ENCODE measurements at places on chromosomes 11 and 22. TPM values are rescaled to one million over a fixed set of nuclear protein-coding genes. Genes with fewer than 3 reads are reported as not detected.
A peak's percentile ranks its signal among the peaks of the same experiment; 100 is the strongest.

- no peaks in the 10 kb centered on the region for H3K36me3 ChIP-seq
- peaks cover 15% of the 10 kb centered on the region for H3K4me1 ChIP-seq
- no peak overlapping the region for H3K27ac ChIP-seq
- no peak for DNase-seq
- H3K4me3 ChIP-seq, result no peak overlapping the region
Measured at GRCh38 chr11:93512949-93513667, 30.1 kb downstream of the SMCO4 start.

DNA sequence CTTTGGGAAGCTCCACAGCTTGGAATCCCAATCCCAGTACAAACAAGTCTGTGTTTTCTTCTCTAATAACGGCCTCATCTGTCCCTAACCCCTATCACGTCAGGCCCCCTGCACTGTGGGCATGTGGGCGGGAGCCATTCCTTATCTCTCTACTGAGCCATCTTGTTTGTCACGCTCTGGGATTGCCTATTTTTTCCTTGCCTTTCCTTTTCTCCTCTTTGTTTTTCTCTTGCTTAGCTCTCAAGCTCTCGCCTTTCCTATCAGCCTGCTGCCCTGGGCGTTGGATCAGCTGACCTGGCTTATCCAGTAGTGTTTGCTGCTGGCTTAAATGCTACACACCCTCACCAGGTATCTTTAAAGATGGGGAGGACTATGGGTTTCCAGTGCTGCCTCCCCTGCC lies 35.8 kb downstream of the ARHGAP1 start:
- no peaks in the 10 kb centered on the region for H3K36me3 ChIP-seq
- H3K4me3 ChIP-seq, result no peak overlapping the region
- H3K27ac ChIP-seq, result no peak overlapping the region
- no peak for DNase-seq

DNA sequence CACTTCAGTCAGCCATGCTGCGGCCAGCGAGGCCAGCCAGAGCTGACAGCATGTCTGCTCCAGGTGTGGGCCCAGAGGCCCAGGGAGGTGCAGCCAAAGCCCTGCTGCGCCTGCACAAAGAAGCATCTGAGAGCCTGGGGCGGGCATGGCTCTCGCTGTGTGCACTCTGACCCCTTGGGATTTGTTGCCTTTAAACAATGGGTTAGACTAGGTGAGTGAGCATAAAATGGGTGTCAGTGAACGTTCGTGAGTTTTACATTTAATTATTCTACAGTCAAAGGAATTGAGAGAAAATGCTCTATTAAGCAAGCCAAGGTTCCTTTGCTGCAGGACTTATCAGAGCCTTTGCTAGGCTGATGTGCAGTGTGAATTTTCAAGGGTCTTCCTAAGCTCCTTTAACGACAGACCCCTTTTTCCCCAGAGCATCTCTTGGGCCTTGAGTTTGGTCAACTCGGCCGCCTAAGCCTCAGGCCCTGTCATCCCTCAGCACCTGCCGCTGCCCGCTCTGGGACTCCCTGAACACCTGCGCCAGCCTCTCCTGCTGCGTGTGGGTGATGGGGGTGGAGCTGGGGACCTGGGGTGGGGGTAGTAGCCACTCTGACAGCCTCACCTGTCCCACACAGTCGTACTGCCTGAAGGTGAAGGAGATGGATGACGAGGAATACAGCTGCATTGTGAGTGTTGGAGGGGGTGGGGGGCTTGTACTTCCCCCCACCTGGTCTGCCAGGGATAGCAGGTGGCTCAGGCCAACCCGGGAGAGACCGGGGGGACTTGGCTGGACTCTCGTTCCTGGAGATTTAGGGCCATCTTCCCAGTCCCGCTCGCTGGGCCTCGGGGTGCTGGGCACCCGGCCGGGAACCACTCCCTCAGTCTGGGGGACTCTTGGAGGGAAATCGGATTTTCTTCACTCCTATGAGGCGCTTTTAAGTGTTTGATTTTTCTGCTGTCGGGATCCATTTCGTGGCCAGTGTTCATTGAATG lies 10.5 kb downstream of the SLC16A8 start:
- peaks cover 44% of the 10 kb centered on the region for H3K36me3 ChIP-seq
- no peak overlapping the region for H3K27ac ChIP-seq
- no peaks in the 10 kb centered on the region for H3K27me3 ChIP-seq
- no peaks in the 10 kb centered on the region for H3K4me1 ChIP-seq

- DNase-seq, result no peak
- H3K4me3 ChIP-seq, result no peak overlapping the region
- H3K27ac ChIP-seq, result no peak overlapping the region
- no peaks in the 10 kb centered on the region for H3K27me3 ChIP-seq
- peaks cover 25% of the 10 kb centered on the region for H3K4me1 ChIP-seq
Measured at GRCh38 chr11:46009647-46010046, 87.2 kb downstream of the LARGE2 start.

Gene OR10G7
- polyA plus RNA-seq, result not detected

DNA sequence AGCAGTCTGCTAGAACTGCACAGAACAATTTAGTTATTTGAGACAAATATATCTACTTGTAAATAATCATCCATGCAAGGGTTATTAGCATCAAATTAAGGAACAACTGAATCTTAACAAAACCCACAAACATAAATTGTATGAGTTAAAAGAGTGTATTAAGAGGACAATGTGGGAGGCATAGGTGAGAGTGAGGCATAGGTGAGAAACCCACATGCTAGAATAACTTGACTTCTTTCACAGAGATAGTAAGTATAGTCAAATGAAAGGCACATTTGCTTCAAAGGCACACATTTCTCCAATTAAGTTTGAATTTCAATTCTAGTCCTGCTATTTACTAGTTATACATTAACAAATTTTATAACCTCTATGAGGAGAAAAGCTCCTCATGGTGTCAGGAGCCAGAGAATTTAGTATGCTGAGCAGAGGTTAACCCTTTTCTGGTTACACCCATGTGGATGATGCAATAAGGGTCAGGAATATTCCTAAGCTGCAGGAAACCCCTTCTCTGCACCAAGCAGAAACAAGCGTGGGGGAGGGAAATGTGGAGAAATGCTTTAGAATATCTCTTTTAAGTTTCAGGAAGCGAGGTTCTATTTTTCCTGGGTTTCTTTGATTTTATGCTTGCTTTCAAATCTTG lies 264.2 kb downstream of the GRM5 start:
- H3K4me3 ChIP-seq, result no peak overlapping the region
- no peaks in the 10 kb centered on the region for H3K27me3 ChIP-seq
- H3K36me3 ChIP-seq, result no peaks in the 10 kb centered on the region
- no peaks in the 10 kb centered on the region for H3K4me1 ChIP-seq
- H3K27ac ChIP-seq, result no peak overlapping the region

DNA sequence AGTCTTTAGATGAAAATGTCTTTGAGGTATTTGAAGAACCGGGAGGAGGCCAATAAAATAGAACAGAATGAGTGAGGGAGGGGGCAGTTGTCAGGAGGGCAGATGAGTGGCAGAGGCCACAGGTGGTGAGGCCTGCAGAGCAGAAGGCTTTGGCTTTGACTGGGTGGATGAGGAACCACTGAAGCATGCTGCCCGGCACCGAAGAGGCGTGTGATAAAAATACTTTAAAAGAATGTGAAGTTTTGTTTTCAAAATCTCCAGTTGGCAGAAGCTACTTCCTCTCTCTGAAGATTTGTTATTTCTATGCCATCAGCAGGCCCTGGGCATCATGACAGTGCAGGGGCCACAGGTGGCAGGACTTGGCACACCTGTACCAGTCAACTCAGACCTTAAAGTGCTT lies 6.3 kb downstream of the MS4A12 start:
- no peaks in the 10 kb centered on the region for H3K4me1 ChIP-seq
- no peak overlapping the region for H3K27ac ChIP-seq
- H3K4me3 ChIP-seq, result no peak overlapping the region
- no peak for DNase-seq
- H3K27me3 ChIP-seq, result no peaks in the 10 kb centered on the region
- no peaks in the 10 kb centered on the region for H3K36me3 ChIP-seq

GRCh38 chr22:43830931-43831560 lies 18.9 kb upstream of the EFCAB6 start:
- no peaks in the 10 kb centered on the region for H3K4me1 ChIP-seq
- H3K27ac ChIP-seq, result no peak overlapping the region
- H3K36me3 ChIP-seq, result no peaks in the 10 kb centered on the region
- H3K27me3 ChIP-seq, result no peaks in the 10 kb centered on the region
- no peak for DNase-seq

DNA sequence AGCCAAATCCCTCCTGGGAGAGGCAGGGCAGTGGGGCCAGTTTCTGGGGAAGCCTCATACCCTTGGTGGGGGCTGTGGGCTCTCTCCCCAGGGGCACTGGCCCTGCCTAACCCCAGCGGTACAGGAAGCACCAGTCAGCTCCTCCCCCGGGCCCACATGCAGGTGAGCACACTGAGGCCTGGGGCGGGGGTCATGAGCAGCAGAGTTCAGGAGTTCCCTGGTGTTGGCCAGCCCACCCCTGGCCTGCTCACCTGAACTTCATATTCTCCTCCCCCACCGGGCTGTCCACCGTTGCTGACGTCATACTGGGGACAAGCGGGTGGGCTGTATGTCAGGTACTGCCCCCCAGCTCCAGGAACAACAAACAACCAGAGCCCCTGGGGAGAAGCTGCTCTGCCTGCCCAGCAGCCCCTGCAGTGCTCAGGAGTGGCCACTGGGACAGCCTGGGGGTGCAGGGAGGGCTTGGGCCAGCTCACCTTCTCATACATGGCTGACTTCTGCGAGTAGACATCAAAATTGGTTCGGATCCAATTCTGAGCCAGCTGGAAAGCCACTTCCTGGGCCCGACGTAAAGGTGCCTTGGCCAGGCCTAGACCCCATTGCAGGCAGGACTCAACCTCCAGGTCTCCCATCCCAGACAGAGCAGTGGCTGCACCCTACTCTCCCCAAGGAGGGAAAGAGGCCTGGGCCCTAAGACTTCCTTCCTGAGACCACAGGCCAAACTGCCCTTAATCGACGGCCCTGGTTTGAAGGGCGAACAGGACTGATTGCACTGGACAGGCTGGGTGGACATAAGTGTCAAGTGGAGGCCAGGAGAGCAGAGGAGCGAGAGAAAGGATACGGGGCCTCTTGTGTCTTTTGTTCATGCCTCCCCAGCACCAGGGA lies 20.8 kb downstream of the TREH start:
- H3K27me3 ChIP-seq, result no peaks in the 10 kb centered on the region
- no peak overlapping the region for H3K4me3 ChIP-seq
- peaks cover 35% of the 10 kb centered on the region for H3K36me3 ChIP-seq
- H3K27ac ChIP-seq, result no peak overlapping the region

DNA sequence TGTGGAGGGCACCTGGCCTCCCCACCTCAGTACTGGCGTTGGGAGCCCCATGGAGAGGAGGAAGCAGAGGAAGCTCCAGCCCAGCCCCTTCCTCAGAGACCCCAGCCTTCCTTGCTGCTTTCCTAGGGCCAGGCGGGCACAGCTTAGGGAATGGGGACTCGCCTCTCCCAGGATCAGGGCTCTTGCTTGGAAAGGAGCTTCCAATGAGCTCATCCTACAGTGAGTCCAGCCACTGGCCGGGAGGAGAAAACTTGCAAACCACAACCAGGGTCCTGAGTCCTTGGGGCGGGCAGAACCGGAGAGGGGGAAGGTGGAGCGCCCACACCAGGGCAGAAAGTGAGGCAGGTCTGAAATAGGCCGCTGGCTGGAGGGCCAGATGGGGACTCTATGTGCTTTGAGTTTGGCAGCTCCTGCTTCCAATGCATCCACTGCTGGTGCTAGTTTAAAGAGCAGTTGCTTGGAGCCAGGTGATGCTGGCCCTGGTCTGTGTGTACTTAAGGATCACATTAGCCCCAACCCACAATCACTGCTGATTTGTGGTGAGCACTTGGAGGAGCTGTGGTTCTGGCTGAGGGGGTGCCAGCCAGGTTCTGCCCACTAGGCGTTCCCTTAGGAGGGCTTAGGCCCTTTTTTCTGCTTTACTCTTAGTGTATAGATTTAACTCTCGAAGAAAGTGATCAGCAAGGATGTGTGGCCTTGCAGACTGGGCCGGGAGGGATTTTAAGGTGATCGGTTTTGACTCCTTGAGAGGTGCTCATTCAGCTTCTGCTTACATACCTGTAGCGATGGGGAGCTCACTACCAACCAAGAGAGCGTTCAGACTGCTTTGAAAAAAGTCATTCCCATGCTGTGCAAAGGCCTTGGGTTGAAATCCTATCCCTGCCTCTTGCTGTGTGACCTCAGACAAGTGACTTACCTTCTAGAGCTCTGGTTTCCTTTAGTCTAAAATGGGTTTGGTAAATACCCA lies 81.9 kb downstream of the TP53I11 start:
- H3K4me1 ChIP-seq, result peaks cover 11% of the 10 kb centered on the region
- no peak overlapping the region for H3K27ac ChIP-seq
- H3K36me3 ChIP-seq, result no peaks in the 10 kb centered on the region
- H3K4me3 ChIP-seq, result no peak overlapping the region
- no peak for DNase-seq

DNA sequence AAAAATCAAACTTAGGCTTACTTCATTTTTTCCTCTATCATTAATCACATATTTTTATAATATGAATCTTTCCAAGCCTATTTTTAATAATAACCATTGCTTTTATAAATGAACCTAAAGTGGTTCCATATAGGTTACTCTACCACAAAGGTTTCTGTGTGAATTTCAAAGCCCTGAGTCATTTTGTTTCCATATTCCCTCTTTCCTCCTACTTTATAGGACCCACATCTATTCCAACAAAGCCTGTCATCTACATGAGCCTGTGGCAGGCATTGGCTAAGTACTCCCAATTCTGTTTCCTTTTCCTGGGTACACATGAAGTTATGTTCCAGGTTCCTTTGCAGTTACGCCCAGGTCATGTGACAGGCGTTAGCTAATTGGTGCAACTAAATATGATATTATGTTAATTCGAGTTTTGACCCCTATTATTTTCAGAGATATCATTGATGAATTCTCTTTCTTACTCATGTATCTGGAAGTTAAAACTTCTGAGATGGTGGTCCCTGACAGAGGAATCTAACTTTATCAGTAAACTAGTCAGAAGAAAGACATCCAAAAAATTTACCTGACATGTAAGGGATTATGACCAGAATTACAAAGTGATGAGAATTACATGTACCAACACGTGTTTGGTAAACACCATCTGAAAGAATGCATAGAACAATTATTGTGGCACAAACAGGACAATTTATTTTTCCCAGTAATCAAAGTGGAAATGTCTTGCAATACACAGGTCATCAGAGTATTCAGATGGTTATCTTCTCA lies 1264.0 kb upstream of the CNTN5 start:
- DNase-seq, result no peak
- H3K27ac ChIP-seq, result no peak overlapping the region
- H3K4me3 ChIP-seq, result no peak overlapping the region
- H3K4me1 ChIP-seq, result no peaks in the 10 kb centered on the region

Gene GAL
- polyA plus RNA-seq, result 0.73 TPM

GRCh38 chr11:93842461-93842860 lies 8.0 kb downstream of the VSTM5 start:
- no peaks in the 10 kb centered on the region for H3K4me1 ChIP-seq
- H3K27ac ChIP-seq, result no peak overlapping the region
- H3K4me3 ChIP-seq, result no peak overlapping the region
- no peaks in the 10 kb centered on the region for H3K36me3 ChIP-seq
- no peaks in the 10 kb centered on the region for H3K27me3 ChIP-seq
- peak; percentile 45 for DNase-seq

Gene GPHA2
- polyA plus RNA-seq, result not detected
